Left lung (tissue), 14 donors: ENCODE measurements at places on chromosomes 7 and 10. TPM values are rescaled to one million over a fixed set of nuclear protein-coding genes. Genes with fewer than 3 reads are reported as not detected.

CC2D2B gene
- polyA plus RNA-seq: 1.8 TPM

DMBT1 gene
- polyA plus RNA-seq: 1.3 TPM

C1GALT1 gene
- polyA plus RNA-seq: 24.9 TPM

- no peak for DNase-seq
Observed at GRCh38 chr10:114576132-114576487, 82.0 kb downstream of the ABLIM1 start.

- no peak for DNase-seq
Observed at GRCh38 chr7:139889186-139889871, 60.3 kb downstream of the TBXAS1 start.

DNA sequence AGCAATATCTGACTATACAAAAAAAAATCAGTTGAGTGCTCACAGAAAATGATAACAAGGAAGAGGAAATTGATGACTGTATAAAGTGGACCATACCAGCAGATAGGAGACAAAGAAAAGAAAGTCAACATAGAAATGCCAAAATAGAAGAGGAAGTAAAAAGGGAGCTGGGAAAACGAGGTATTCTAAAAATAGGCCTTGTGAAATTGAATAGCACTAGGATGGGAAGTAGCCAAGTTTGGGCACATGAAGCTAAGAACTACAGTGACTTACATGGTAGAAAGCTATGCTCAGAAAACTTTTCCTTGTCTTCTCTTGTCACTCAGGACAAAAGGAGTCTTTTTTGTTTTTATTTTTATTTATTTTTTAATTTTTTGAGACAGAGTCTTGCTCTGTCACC is 76.2 kb upstream of the APBB1IP start:
- no peak for DNase-seq

GRCh38 chr7:25675789-25676474 is 447.6 kb upstream of the NPVF start:
- no peak for DNase-seq

DNA sequence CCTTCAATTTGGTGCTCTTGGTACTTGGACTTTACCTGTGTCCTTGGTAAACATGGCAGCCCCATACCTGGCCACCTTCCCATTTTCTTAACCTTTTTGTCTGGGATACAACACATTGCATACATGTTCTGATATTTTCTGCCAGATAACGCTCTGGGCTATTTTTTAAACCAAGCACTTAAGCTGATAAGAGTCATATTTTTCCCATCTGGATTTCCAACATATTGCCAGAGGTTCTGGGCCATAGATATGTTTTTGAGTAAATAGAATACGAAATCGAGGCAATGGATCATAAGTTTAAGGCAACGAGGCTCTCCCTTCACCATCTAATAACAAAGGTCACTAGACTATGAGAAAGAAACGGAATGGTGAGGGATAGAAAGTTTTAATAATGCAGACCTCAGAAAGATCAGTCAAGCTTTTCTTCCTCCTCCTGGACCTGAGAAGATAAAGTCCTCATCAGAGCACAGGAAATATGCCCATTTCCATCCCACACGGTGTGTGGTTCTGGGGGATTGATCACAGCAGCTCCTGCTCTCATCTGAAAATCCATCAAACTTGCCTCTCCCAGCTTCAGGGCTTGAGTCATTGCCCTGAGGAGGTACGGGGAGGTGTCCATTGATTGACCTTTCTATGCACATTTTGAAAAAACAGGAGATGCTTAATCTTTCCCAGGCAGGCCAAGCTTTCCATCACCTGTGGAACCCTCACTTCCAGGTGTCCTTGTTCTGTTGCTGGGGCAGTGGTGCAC is 257.2 kb downstream of the GFRA1 start:
- no peak for DNase-seq

- DNase-seq: peak; percentile 9
Observed at GRCh38 chr10:122232769-122233168, 38.3 kb upstream of the BTBD16 start.

DNA sequence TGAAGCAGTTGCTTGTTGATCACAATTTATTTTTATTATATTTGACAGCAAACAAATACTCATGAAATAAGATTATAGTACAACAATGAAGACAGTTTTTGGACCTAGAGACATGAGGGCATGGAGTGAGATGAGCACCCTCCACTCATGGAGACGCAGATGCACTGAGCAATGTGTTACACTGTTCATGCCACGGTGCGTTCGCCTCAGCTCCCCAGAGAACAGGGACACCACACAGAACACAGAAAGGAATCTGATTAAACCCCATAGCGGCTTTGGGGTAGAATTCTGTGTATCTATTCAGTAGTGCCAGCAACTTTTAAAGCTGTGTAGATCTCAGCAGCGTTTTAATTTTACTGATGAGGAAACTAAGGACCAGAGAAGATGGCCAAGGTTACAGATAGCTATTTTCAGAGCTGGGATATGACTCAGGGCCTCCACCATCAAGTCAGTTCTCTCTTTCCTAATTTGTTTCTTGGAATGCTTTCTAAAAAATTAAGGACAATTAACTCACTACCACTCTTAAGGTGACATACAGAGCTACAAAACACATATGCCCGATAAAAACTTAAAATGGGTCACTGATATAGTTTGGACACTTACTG is 33.6 kb downstream of the FAM25A start:
- no peak for DNase-seq

DNA sequence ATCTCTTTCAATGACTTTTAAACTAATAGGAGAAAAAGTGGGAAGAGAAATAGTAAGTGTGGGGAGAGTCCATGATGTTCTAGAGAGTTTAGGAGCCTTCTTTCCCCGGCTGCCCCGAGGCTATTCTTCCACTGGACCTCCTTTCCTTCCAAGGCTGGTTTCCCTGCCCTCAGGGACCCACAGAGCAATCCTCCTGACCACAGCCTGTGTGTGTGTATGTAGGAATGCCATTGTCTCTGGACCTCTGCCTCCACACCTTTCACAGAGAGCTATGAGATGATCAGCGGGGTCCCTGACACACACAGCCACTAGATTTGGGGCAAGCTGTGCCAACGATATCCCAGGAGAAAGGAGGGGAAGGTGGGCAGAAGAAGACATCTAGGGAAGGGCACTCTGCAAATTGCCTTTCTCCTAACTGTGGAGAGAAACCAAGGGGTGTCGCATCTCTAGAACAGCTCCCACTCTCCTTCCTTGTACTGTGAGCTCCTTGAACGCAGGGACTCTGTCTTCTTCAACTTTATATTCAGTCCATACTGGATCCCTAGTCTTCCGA is 13.3 kb upstream of the CHCHD3 start:
- DNase-seq: no peak

GRCh38 chr10:48363617-48364355 is 57.3 kb downstream of the MAPK8 start:
- no peak for DNase-seq

DNA sequence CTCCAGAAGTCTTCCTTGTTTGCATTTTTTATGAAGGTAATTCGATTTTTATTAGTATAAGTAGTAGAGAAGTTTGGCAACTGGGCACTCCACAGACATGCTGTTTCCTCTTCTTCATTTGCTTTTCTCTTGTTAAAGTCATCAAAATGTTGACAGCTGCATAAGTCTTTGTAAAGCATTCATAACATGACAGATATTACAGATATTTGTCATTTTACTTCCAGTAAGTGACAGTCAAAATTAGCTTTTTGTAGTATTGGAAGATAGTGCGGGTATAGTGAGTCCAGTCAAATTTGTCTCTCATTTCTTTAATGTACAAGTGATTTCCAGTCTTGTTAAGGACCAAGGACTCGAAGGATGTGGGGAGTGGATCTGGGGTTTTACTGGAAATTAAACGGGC is 247.1 kb downstream of the LRMDA start:
- no peak for DNase-seq

- DNase-seq: no peak
Observed at GRCh38 chr7:139118805-139119485, 9.4 kb upstream of the ZC3HAV1 start.
